ENCODE measurements at places on chromosomes 6 and 20. TPM values are rescaled to one million over a fixed set of nuclear protein-coding genes. Genes with fewer than 3 reads are reported as not detected.

Gene TRAPPC3L
- not detected for polyA plus RNA-seq

Gene LCA5
- 0.06 TPM for polyA plus RNA-seq

DNA sequence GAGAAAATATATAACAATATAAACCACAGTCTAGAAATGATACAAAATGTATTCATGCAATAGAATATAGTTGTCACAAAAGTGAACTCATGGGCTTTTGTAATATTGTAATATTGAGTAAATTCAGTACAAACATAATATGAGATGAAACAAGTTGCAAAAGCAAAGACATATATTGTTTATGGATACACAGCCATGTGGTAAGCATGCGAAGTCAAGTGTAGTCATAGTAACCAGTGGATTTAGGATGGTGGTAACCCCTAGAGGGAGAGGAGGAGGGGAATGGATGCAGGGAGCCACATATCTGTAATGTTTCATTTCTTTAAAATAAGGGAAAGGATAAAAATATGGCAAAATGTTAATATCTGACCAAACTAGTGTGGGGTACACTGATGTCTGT lies 47.3 kb downstream of the ARMC2 start:
- H3K4me3 ChIP-seq: no peak overlapping the region
- no peaks in the 10 kb centered on the region for H3K36me3 ChIP-seq
- H3K27ac ChIP-seq: peak overlapping the region; percentile 27
- DNase-seq: peak; percentile 27
- peaks cover 54% of the 10 kb centered on the region for H3K4me1 ChIP-seq

- H3K4me1 ChIP-seq: peaks cover 55% of the 10 kb centered on the region
- DNase-seq: peak; percentile 88
- H3K27me3 ChIP-seq: no peaks in the 10 kb centered on the region
- peak overlapping the region; percentile 34 for H3K4me3 ChIP-seq
Measured at GRCh38 chr6:139124887-139125672, 9.8 kb upstream of the HECA start.

DNA sequence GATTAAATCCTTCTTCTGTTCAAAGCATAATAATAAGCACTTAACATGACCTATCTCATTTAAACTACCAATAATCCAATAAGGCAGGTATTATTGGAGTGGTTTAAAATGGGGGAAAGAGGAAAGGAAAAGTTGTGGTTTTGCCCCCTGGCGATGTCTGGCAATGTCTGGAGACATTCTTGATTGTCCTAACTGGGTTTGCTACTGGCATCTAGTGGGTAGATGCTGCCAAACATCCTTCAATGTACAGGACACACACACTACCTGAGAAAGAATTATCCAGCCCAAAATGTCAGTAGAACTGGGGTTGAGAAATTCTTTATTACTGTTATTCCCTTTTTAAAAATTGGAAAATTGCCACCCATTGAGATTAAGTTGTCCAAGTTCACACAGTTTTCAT lies 25.2 kb upstream of the SRSF6 start:
- DNase-seq: no peak
- no peak overlapping the region for H3K4me3 ChIP-seq
- no peaks in the 10 kb centered on the region for H3K36me3 ChIP-seq
- no peak overlapping the region for H3K27ac ChIP-seq

GRCh38 chr6:14467591-14467990 lies 350.0 kb downstream of the CD83 start:
- H3K36me3 ChIP-seq: no peaks in the 10 kb centered on the region
- H3K4me3 ChIP-seq: no peak overlapping the region
- no peak for DNase-seq
- no peaks in the 10 kb centered on the region for H3K27me3 ChIP-seq
- no peak overlapping the region for H3K27ac ChIP-seq

- no peaks in the 10 kb centered on the region for H3K27me3 ChIP-seq
- no peaks in the 10 kb centered on the region for H3K4me1 ChIP-seq
- no peak overlapping the region for H3K27ac ChIP-seq
- no peak for DNase-seq
Measured at GRCh38 chr6:378090-378957, 13.2 kb upstream of the IRF4 start.

- H3K27me3 ChIP-seq: no peaks in the 10 kb centered on the region
- no peaks in the 10 kb centered on the region for H3K36me3 ChIP-seq
Measured at GRCh38 chr6:50966532-50966931, 147.9 kb downstream of the TFAP2B start.

Gene CALHM6
- 24.4 TPM for polyA plus RNA-seq

Gene OR2H1
- polyA plus RNA-seq: not detected

Gene OTOR
- not detected for polyA plus RNA-seq

DNA sequence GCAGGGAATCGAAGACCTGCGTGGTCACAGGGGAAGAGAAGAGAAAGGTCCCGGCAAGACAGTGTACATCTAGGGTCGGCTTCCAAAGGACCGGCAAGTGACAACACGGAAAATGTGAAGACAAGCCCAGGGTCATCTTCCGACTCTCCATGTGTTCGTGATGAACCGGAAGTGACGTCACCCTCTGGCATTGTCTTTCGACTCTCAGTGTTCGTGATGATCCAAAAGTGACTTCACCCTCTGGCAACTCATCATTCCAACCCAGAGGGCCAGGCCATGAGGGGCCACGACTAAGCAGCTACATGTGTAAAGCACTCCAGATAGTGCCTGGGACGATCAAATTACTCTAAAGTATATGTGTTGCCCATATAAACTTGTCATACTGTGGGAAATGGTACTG lies 290.8 kb downstream of the THBS2 start:
- no peaks in the 10 kb centered on the region for H3K36me3 ChIP-seq
- no peak for DNase-seq
- H3K4me1 ChIP-seq: no peaks in the 10 kb centered on the region
- H3K4me3 ChIP-seq: no peak overlapping the region
- H3K27ac ChIP-seq: no peak overlapping the region

GRCh38 chr6:136774228-136775041 lies 17.8 kb downstream of the MAP3K5 start:
- H3K4me3 ChIP-seq: no peak overlapping the region
- no peak overlapping the region for H3K27ac ChIP-seq
- no peaks in the 10 kb centered on the region for H3K27me3 ChIP-seq
- peaks cover 59% of the 10 kb centered on the region for H3K4me1 ChIP-seq
- DNase-seq: no peak

GRCh38 chr20:33172781-33173180 lies 4.8 kb downstream of the BPIFA2 start:
- no peak for DNase-seq
- H3K36me3 ChIP-seq: no peaks in the 10 kb centered on the region
- no peaks in the 10 kb centered on the region for H3K4me1 ChIP-seq

DNA sequence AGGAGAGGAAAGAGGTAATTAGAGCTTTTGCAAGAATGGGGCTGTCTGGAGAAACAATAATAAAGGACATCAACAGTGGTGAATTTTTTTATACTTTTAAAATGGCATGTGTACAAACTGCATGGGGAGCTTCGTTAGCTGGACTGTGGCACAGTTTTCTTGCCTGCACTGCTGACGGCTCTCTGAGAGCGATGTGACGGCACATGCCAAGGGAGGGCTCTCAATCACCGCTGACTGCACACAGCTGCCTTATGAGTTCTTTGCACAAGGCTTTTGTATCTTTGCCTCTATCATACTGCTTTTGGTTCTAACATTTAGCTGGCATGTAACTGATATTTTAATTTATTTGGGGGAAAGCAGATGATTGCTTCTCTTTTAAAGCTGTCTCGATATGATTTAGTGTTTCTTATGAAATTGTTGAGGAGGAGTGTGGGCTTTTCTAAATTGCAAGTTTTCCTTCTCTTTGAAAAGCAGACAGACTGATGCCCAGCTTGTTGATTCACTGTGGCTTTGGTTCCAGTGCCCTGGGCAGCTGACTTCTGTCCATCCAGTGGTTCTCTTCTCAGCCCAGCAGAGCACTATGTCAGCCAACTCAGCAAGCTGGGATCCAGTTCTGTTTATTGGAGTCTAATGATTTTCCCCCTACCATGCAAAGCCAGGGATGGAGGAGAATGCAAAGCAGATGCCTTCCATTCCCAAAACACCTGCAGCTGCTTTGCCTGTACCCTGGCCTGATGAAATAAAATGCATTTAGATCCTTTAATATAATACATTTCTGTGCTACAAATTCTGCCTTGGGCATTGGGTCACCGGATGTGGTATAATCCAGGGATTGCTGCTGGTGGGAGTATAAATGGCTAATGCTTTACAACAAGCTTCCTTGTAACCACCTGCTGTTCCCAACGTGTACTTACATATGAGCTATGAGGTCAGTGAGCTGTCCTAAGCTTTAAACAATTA lies 323.9 kb downstream of the ZFAND3 start:
- H3K36me3 ChIP-seq: no peaks in the 10 kb centered on the region
- no peak for DNase-seq
- no peaks in the 10 kb centered on the region for H3K27me3 ChIP-seq
- H3K4me1 ChIP-seq: no peaks in the 10 kb centered on the region

Gene ZC2HC1B
- polyA plus RNA-seq: not detected

- no peaks in the 10 kb centered on the region for H3K36me3 ChIP-seq
- H3K27me3 ChIP-seq: no peaks in the 10 kb centered on the region
- no peak overlapping the region for H3K27ac ChIP-seq
- DNase-seq: no peak
- no peaks in the 10 kb centered on the region for H3K4me1 ChIP-seq
Measured at GRCh38 chr6:54698974-54699373, 147.6 kb upstream of the FAM83B start.

DNA sequence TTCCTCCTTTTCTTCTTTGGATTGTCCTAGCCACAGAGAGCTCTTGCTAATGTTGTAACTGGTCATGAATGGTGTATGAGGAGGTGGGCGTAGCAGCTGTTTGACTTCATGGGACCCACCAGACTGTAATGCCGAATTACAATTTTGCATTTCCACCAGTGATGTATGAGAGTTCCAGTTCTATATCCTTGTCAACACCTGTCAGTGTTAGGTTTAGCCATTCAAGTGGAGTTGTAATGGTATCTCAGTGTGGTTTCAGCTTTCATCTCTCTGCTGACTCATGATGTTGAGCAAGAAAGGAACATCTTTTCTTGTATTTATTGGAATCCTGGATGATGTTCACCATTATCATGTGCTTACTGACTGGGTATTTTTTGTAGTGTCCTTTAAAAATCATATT lies 5.1 kb downstream of the IGF2R start:
- no peaks in the 10 kb centered on the region for H3K27me3 ChIP-seq
- H3K4me1 ChIP-seq: peaks cover 87% of the 10 kb centered on the region
- H3K27ac ChIP-seq: no peak overlapping the region
- H3K36me3 ChIP-seq: no peaks in the 10 kb centered on the region
- no peak for DNase-seq

Gene GGTLC1
- polyA plus RNA-seq: not detected

Gene NMBR
- not detected for polyA plus RNA-seq

- H3K27me3 ChIP-seq: no peaks in the 10 kb centered on the region
- peaks cover 71% of the 10 kb centered on the region for H3K4me1 ChIP-seq
- no peak overlapping the region for H3K27ac ChIP-seq
- DNase-seq: no peak
- no peak overlapping the region for H3K4me3 ChIP-seq
- no peaks in the 10 kb centered on the region for H3K36me3 ChIP-seq
Measured at GRCh38 chr6:16477367-16478149, 239.2 kb downstream of the GMPR start.

DNA sequence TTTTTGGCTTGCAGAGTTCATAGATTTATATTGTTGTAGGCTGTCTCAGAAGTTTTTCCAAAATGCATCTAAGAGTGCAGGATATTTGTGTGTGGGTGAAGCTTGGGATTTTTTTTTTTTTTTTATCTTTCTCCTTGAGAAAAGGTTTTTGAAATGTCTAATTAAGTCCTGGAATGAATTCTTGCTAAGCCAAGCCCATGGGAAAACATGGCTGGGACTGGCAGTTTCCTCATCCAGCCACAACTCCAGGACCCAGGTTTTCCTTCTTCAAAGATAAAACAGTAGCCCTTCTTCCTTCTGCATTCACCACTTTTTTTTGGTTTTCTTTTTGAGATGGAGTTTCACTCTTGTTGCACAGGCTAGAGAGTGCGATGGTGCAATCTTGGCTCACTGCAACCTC lies 242.5 kb upstream of the JAG1 start:
- H3K4me1 ChIP-seq: no peaks in the 10 kb centered on the region
- no peaks in the 10 kb centered on the region for H3K36me3 ChIP-seq
- no peak overlapping the region for H3K4me3 ChIP-seq
- H3K27me3 ChIP-seq: no peaks in the 10 kb centered on the region
- no peak overlapping the region for H3K27ac ChIP-seq

DNA sequence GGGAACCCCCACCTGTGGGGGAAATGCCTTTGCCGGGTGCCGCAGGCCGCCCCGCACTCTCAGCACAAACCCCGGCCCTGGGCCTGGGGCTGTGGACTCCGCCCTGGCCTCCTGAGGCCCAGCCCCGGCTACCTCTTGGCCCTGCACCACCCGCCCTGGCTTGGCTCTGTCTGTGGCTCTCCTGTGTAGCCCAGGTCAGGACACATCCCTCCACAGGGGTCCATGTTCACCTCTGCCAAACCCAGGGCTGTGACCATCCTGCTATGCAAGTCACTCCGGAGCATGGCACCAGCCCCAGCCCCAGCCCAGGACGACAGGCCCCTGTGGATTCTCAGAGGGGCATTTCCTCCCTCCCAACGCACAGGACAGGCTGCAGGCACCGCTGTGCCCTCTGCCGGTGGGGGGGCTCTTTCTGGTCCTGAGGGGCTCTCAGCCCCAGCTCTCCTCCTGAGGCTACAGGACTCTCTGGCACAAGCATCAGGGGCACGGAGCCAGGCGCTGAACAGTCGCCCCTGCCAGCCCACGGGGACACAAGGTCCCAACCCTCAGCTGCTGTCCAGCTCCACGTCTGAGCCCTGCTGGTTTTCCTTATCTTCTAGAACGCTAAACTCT lies 45.7 kb downstream of the TAF4 start:
- no peaks in the 10 kb centered on the region for H3K36me3 ChIP-seq
- H3K4me3 ChIP-seq: no peak overlapping the region
- H3K27me3 ChIP-seq: no peaks in the 10 kb centered on the region
- no peak overlapping the region for H3K27ac ChIP-seq
- H3K4me1 ChIP-seq: no peaks in the 10 kb centered on the region

GRCh38 chr6:163563318-163563717 lies 148.8 kb downstream of the QKI start:
- H3K36me3 ChIP-seq: peaks cover 27% of the 10 kb centered on the region
- no peak overlapping the region for H3K27ac ChIP-seq
- no peaks in the 10 kb centered on the region for H3K27me3 ChIP-seq
- H3K4me1 ChIP-seq: no peaks in the 10 kb centered on the region

Gene SRSF12
- polyA plus RNA-seq: 0.11 TPM

Measured in CD4-positive, alpha-beta memory T cell (primary cell).